Fibroblast of the aortic adventitia (primary cell): ENCODE measurements at places on chromosomes 4 and X. TPM values are rescaled to one million over a fixed set of nuclear protein-coding genes. Genes with fewer than 3 reads are reported as not detected.
A peak's percentile ranks its signal among the peaks of the same experiment; 100 is the strongest.

DNA sequence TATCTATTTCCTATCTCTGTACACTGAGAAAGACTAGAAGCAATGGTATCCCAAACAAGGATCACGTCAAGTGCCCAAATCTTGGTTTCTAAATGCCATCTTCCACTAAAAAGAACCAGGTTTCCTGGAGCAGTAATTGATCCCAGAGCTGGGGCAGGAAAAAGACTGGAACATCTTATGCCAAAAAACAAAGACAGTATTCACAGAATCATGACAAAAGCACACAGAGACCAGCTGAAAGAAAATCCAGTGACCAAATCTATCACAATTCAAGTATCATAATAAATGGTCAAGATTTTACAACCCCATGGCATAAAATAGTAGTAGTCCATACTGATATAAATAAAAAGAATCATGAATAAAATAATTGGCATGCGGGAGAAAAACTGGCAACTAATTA is 44.9 kb downstream of the CENPC start:
- no peak for DNase-seq

DNA sequence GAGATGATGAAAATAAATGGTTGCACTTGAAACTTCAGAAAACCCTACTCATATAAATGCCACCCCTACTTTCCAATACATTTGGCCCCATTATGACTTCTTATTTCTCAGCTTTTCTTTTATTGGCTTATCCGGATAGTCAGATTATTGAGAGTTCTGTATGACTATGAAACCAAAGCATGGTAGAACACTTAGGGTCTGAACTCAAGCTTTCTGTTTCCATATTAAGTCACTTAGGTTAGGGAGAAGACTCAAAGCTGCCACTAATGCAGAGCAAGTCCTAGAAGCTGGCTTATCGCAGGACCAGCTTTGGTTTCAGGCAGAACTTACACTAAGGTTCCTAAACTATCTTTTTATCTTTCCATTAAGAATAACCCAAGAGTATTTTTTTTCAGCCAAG is 229.9 kb upstream of the CPEB2 start:
- no peak for DNase-seq

CCKAR gene
- total RNA-seq = 3.1 TPM in 1 of 2 replicates, not detected in the other

GRCh38 chrX:136778020-136778419 is 2.7 kb downstream of the ARHGEF6 start:
- DNase-seq = no peak

- peak; percentile 2 for DNase-seq
These were observed 74.6 kb upstream of the MID1IP1 start for GRCh38 chrX:38726612-38727011.

DNA sequence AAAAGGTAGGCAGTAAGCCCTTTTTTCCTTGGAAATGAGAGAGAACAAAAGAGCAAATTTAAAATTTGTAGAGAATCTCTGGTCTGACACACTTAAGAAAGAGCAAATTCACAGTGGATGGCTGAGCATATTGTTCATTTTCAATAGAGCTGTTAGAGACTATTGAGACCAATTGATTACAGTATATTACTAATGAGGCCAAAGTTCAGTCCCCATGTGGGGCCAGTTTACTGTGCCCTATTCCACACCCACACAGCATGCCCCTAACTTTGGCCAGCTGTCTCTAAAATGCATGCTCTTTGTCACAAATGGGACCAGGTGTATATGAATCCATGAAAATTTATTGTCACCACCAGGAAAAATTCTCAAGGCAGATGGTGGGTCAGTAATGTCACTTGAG is 470.5 kb downstream of the PCDH7 start:
- DNase-seq = no peak

GRCh38 chrX:23694606-23695005 is 27.3 kb downstream of the PRDX4 start:
- DNase-seq = peak; percentile 65

DNA sequence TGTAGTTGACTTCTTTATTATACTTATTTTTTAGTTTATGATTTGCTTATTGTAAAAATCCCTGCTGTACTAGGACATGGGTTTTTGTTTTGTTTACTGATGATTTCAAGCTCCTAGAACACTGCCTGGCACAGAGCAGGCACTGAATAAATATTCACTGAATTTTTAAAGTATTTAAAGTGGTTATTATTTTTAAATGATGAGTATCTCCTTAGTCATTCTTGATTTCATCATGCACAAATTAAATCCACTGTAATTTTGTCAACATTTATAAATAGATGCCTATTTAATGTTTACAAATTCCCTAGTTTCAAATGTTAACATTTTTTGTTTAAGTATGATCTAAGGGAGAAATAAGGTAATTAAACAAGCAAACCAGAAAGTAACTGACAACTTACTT is 367.9 kb upstream of the SLIT2 start:
- peak; percentile 14 for DNase-seq

VEGFD gene
- 0.90 and 1.6 TPM in 2 replicates for total RNA-seq

DNA sequence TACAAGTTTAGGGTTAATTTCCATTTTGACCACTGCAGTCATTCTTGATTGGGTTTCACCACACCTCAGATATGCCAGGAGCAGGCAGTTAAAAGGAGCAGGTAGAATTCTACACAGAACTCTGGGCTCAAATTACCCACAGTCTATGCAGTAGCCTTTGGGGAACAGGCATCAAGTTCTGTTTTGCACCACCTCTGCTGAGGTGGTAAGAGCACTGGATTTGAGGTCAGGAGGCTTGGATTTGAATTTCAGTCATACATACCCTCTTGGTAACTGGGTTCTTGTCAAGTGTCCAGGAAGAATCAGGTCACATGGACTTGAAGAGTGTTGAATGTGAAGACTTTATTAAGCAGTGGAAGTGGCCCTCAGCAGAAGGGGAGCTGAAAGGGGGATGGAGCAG is 40.4 kb upstream of the PGK1 start:
- no peak for DNase-seq

FGFBP2 gene
- not detected in 2 replicates for total RNA-seq

PTCHD1 gene
- total RNA-seq = under 0.01 and 0.08 TPM in 2 replicates

DNA sequence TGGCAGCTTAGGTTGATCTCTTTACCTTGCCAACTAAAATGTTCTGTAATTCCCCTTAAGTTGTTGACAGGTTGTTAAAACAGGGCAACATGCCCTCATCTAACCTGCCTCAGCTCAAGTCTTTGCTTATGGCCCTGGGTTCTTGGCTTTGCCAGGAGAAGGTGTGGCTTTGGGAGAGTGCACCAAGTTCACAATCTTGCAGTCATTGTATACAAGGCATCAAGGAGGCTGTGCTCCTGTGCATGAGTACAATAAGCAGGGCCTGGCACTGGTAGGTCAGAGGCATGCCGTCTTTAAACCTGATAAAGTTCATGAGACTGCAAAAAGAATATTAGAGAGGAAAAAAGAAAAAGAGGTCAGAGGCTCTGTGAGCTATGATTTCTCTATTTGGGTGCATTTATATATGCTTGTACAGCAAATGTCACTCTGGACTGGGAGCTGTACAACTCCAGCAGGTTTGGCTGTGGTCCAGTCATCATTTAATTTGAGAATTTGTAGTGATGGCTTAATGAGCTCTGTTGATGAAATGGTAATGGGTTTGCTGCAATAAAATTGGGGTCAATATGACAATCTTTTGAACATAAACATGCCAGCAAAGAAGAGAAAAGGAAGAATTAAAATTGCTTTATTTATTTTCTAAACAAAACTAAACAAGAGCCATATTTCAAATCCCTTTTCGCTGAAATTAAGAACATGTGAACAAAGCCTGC is 30.3 kb downstream of the AREG start:
- no peak for DNase-seq

GAGE2A gene
- not detected in 2 replicates for total RNA-seq

DNA sequence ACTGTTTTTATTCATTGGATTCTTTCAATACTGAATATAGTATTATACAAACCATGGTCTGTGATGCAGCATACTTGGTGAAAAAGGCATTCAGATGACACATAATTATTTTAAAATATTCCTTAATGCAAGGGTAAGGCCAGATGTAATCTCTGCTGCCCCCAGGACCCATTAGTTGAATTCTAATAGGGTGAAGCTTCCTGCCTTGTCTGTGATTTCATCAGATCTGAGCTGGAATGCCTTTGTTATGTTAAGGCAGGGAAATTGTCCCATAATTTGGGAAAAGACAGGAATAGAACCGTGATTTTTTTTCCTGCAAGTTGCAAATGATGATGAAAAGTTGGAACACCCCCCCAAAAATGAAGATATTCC is 26.1 kb downstream of the ZRSR2 start:
- DNase-seq = peak; percentile 7

DNA sequence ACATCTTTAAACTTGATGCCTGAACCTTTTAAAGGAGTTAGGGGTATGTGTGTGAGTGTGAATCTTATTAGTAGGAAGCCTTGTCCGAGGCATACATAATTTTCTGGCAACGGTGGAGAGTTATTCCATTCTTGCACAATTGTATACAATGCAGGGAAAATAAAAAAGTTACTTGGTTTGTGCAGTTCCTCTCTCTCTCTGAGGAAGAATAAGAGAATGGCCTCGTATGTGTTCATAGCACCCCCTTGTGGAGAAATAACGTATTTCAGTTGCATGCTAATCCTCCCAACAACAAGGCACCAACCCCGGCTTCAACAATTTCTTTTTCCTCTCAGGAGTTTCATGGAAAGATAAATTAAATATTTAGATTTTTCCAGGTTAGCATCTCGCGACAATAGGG is 33.7 kb upstream of the FGF13 start:
- DNase-seq = peak; percentile 71

GRCh38 chrX:28582511-28582910 is 4.7 kb upstream of the IL1RAPL1 start:
- DNase-seq = no peak

TMSB15A gene
- 1.4 TPM in 1 of 2 replicates, not detected in the other for total RNA-seq

NEUROG2 gene
- total RNA-seq = not detected in 2 replicates

SPANXB1 gene
- total RNA-seq = not detected in 2 replicates

AASDH gene
- 16.9 and 23.3 TPM in 2 replicates for total RNA-seq

GAGE12J gene
- not detected in 2 replicates for total RNA-seq

DNA sequence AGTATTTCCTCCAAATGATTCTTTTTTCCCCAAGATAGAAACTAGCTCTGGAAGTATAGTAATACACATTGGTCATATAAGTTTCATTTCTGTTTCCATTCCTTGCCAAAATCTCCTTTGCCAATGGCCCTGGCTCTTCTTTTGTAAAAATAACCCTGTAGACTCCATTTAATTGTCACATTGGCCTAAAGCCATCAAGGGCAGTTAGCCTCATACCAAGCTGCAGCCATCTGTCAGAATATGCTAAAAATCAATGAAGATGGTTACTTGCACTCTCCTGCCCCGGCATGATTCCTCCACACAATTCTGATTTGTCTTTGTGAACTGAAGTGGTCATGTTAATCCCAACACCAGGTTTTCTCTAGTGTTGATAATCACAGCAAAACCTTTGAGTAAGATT is 380.5 kb downstream of the SH2D1A start:
- no peak for DNase-seq

UGT2B10 gene
- not detected in 2 replicates for total RNA-seq
